ENCODE measurements at places on chromosomes 16 and 17.

DNA sequence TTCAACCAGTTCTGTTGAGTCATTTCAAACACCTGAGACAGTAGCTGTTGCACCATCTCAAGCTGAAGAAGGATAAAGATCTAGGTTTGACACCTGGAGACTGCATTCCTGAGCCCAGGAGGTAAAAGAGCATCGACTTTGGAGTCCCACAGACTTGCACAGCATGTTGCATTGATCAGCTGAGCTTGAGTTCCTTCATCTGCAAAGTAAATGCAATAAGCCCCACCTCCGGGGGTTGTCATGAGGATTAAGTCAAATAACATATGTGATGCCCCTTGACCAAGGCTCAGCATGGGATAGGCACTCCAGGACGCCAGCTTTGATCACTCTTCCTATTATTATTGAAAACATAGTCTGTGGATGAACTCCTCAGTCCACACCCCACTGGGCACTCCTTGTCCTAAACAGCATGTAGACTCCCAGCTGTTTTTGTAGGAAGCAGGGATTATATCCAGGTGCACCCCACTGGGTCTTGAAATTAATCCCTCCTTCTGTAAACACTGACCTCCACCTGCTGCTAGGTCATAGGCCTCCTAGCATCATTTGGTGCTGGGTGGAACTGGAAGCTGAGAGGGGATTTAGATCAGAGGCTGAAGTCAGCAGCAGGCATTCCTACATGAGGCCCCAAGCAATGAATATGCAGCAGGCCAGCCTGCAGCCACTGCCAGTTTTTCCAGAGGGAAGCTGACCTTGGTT lies 259.0 kb downstream of the HS3ST4 start:
- no peak for DNase-seq

DNA sequence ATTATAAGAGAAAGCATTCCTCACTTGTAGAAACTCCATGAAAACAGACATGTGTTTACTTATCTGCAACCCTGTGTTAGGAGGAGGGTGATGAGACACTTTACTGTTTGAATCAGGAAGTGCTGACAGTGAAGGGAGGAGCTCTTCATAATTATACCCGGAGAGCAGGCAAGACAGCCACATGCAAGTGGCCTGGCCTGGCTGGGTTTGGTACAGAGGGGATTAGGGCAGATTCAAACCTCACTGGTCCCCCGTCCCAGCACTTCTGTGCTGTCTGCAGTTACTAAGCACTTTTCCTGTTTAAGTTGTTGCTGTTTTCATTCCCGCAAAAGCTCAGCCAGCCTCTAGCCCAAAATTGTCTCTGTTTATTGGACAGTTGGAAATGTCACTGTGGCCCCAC lies 78.5 kb downstream of the WWOX start:
- DNase-seq, result no peak

DNA sequence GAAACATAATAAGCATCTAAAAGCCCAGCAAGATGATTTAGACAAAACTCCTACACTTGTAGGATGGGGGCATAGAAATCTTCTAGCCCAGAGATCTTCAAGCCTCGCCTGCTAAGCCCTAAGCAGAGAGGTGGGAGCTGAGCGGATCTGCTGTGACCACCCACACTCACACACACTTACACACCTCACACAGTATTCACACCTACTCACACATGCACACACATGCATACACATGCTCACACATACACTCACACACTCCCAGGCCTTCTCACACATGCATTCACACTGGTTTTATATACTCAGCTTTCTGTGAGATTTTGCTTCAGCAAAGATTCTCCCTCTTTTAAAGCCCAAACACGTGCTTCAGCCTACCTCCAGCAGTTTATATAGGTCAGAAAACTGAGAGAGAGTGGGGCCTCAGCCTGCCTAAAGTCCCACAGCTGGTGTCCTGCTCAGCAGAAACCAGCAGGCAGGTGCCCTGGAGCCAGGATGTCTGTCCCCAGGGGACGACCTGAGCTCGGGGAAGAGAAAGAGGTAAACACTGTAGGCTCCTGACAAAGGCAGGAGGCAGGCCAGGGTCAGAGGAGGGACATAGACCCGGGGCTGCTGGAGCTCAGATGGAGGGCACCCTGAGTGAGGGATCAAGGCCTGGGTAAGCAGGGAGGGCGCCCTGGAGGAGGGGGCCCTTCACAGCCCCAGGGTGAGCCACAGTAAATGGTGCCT lies 12.0 kb upstream of the KRT19 start:
- no peak for DNase-seq

DNA sequence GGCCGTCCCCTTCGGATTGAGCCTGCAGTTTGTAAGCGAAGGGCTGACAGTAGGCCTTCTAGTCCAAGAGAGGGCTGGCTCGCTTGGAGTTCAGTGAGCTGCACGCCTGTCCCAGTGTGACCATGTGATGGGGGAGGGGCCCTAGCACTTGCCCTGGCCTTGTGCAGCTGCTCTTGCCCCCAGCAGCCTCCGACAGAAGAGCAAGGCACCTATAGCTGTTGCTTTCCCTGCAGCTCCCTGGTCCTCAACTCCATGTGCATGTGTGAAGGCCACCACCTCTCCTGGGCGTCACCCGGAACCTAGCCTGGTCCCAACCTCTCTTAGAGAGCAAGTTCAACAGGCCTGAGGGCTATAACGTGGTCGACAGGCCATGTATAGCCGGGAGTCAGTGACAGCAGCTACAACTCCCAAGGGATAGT lies 5.6 kb downstream of the SPHK1 start:
- DNase-seq, result no peak

DNA sequence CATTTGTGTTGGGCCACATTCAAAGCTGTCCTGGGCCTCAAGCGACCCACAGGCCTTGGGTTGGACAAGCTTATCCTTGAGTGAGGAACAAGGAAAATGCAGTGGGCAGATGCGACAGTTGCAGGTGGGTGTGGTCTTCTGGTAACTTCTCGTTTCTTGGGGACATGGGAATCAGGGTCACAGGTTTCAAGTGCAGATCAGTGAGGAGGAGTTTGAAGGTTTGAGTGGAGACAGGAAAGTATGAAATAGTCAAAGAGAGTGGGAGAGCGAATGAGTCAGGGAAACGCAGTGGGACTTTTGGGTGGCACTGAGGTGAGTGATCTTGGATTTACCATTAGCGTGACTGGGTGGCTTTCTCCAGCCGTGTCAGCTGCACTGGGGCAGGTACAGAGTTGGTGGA lies 15.4 kb upstream of the CCL22 start:
- no peak for DNase-seq

DNA sequence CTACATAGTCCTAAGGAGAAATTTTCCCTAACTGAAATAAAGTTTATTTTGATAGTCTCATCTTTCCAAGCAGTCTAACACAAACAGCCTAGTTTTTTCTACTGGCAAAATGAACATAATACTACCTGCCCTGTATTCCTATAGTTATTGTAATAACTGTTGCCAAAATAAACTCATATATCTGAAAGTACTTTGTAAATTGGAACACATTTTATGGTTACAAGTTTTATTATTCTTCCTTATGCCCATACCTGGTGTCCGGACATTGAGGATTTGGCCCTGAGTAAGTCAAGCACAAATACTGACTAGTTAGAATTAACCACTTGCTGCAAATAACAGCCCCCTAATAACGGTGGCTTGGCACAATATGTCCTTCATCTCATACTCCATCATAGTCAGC lies 120.4 kb upstream of the TOM1L1 start:
- DNase-seq, result no peak

DNA sequence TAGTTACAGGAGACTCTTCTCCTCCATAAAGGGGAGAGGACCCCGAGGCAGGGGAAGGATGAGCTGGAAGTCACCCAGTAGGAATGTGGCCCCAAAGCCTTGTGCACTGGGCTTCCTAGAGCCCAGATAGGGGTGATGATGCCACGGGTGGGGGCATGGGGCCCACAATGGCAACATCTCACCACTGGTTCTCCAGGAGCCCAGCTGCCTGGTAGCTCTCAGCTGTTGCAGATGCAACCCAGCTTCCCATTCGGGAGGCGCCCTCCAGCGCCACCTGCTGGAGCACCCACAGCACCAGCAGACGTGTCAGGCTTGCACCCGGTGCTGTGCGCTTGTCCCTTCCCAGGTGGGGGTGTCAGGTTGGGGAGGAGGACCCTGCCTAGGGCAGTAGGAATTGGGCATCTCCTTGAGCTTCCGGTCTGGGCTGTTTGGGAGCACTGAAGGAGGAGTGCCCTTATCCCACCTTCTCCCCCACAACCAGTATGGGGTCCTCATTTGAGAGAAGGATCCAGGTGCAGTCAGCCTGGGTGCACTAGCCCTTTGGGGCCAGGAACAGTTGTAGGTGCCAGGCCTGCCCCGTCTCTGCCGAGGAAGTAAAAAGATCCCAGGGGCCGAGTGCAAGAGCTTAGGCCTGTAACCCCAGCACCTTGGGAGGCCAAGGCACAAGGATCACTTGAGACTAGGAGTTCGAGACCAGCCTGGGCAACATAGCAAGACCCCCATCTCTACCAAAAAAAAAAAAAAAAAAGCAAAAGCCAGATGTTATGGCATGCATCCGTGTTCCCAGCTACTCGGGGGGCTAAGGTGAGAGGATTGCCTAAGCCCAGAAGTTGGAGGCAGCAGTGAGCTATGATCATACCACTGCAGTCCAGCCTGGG lies 14.4 kb downstream of the CDIPT start:
- peak; percentile 7 for DNase-seq

DNA sequence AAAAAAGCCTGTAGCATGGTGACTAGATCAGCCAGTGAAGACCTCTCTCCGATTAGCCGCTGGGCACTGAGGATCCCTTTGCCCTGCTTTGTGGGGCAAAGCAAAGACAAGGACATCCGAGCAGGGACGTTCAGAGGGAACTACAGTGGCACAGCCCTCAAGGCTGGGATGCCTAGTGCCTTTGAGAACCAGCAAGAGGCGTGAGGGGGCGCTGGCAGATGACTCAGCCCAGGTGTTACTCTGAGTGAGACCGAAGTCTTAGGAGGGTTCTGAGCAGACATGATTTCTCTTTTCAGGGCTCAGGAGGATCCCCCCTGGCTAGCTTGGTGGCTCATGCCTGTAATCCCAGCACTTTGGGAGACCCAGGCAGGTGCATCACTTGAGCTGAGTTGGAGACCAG lies 178.6 kb downstream of the CPPED1 start:
- no peak for DNase-seq

DNA sequence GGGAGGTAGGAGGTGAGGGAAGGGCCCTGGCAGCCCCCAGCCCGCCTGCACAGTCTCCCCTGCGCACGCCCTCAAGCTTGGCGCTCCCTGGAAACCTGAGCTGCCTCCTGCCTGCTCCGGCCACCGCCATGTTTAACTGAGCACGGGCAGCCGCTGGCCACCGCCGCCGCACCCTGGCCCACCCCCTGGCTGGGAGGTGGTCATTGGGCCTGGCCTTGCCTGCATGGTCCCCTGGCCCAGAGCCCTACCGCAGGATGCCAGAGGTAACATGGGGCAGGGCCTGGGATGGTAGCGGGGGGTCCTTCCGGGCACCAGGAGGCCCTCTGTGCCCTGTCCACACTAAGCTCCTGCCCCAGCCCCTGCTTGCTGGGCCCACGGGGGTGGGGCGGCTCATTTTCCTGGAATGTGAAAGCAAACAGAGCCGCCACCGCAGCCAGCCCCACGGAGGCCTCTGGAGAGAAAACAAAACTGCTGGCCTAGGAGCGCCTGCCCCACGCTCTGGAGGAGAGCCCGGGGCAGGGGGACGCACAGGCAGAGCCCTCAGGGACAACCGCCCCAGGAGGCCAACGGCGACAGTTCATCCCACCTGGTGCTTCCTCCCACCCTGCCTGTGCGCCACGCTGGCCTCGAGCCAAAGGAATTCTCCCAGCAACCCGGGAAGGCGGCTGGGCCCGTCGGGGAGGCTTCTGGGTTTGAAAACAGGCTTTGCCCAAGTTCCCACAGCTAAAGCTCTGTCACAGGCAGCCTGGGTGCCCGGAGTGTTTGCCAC lies 8.9 kb downstream of the NHERF2 start:
- DNase-seq, result no peak

GRCh38 chr17:38749223-38750043 lies 1.3 kb upstream of the PCGF2 start:
- peak; percentile 30 for DNase-seq

DNA sequence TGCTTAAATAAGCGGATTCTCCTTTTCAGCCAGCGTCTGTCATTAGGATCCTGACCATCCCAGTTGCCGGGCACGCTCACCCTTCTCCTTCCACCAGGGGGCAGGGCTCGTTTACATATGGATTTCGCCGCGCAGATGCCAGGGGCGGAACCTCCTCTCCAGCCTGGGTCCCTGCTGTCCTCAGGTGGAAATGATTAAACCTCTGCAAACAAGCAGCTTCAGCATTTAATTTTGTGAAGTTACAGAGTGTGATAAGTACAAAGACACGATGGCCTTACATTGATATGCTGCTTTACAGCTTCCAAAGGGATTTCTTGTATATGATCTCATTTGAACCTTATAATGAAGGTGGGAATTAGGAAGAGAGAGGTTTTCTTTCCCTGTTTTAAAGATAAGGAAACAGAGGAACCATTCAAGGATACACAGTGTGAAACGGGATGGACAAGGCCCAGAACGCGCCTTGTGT lies 3.9 kb upstream of the KRT28 start:
- peak; percentile 11 for DNase-seq

GRCh38 chr17:50111673-50112655 lies 16.8 kb downstream of the PDK2 start:
- peak; percentile 40 for DNase-seq

DNA sequence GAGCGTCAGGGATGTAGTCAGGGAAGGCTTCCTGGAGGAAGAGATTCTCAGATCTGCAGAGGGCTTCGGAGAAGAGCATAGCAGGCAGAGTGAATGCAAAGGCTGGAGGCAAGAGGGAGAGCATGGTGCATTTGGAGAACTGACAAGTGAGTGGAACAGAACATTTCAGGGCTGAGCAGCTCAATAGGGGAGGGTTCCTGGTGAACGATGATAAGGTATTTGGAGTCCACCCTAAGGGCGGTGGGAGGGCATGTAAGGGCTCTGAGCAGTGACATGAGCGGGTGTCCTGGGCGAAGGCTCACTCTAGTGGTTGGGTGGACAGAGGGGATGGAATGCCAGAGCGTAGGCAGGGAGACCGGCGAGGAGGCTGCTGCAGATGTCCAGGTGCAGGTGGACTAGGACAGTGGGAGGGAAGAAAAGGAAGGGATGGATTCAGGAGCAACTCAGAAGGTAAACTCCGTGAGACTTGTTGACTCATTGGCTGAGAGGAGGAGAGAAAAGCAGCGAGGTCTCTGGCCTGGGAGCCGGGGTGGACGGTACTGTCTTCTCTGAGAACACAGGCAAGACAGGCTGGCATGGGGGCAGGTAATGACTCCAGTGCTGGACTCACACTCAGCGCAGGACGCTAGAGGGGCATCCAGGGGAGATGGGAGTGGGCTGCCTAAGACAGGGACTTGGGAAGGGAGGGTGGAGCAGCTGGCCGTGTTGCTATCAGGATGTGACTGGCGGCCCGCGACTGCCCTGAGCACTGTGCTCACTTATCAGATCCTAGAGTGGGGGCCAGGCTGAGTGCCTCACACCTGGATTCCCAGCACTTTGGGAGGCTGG lies 1.4 kb upstream of the PITPNA start:
- DNase-seq, result no peak

DNA sequence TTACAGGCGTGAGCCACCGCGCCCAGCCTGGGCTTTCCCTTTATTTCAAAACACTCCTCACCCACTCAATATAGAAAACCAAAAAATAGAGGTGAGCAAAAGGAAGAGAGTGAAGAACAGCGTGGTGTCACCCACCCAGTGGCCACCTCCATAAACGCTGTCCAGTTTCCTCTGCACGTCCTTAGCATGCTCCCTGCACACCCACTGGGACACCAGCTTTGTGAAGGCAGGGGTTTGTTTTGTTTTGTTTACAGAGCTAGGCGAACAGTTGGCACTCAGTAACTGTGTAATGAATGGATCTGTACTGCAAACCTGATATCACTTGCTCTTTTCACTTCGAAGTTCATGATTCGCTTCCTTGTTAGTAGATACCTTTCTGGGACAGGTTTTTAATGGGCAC lies 73.0 kb downstream of the PRKCB start:
- no peak for DNase-seq

- no peak for DNase-seq
Observed at GRCh38 chr17:56918916-56919315, 5.1 kb upstream of the TRIM25 start.

All from C1 segment of cervical spinal cord (tissue), 14 donors.